ENCODE measurements at places on chromosomes 12 and 14.

DNA sequence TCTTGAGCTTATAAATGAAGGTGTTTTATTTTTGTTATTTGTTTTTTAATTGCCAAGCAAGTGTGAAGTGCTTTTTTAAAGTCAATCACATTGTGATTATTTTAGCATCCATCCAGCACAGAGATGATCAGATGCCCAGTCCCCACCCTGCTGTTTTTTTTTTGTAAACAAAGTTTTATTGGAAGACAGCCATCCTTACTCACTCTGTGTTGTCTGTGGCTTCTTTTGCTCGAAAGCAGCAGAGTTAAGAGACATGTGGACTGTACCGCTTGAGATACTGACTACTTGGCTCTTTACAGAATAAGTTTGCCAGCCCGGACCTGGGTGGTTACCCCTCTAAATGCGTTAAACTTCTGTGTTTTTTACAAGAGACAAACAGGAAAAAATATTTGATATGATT is 30.9 kb upstream of the AMN start:
- H3K27me3 ChIP-seq: no peaks in the 10 kb centered on the region
- H3K36me3 ChIP-seq: peaks cover 82% of the 10 kb centered on the region
- no peak for DNase-seq
- no peaks in the 10 kb centered on the region for H3K4me1 ChIP-seq
- H3K27ac ChIP-seq: no peak overlapping the region

GRCh38 chr12:99259040-99259934 is 388.3 kb upstream of the GARIN6 start:
- no peak overlapping the region for H3K27ac ChIP-seq
- no peaks in the 10 kb centered on the region for H3K36me3 ChIP-seq
- no peaks in the 10 kb centered on the region for H3K4me1 ChIP-seq
- H3K27me3 ChIP-seq: no peaks in the 10 kb centered on the region

DNA sequence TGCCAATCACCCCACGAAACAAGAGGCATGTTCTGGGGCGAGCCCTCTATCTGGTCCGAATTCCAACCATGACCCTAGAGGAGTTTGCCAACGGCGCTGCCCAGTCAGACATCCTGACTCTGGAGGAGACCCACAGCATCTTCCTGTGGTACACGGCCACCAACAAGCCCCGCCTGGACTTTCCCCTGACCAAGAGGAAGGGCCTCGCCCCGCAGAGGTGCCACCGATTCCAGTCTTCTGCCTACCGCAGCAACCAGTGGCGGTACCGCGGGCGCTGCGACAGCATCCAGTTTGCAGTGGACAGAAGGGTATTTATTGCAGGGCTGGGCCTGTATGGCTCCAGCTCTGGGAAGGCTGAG is 1.7 kb downstream of the BTBD6 start:
- H3K4me3 ChIP-seq: no peak overlapping the region
- no peak for DNase-seq
- H3K27ac ChIP-seq: no peak overlapping the region
- peaks cover 13% of the 10 kb centered on the region for H3K36me3 ChIP-seq
- peaks cover 24% of the 10 kb centered on the region for H3K4me1 ChIP-seq

DNA sequence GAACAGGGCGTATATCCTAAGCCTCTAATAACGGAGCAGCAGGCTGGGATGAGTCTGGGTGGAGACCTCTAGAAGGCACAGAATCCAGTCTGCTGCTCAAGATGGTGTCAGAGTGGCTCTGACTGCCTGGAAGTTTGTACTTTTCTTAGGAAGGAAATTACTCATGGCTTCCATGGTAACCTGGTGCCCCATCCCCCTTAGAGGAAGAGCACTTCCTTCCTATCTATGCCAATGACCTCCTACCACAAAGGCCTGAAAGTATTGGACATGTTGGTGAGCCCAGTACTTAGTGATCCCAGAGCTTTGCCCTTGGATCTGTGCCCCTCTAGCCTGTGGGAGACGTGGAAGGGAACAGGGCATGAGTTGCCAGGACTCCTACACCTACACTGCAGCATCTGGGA is 1.5 kb downstream of the BATF start:
- peak overlapping the region; percentile 94 for H3K4me3 ChIP-seq
- DNase-seq: no peak

GRCh38 chr14:104435147-104436046 is 144.2 kb upstream of the C14orf180 start:
- peaks cover 3% of the 10 kb centered on the region for H3K4me1 ChIP-seq
- H3K27ac ChIP-seq: no peak overlapping the region
- DNase-seq: no peak
- no peaks in the 10 kb centered on the region for H3K36me3 ChIP-seq
- no peaks in the 10 kb centered on the region for H3K27me3 ChIP-seq

DNA sequence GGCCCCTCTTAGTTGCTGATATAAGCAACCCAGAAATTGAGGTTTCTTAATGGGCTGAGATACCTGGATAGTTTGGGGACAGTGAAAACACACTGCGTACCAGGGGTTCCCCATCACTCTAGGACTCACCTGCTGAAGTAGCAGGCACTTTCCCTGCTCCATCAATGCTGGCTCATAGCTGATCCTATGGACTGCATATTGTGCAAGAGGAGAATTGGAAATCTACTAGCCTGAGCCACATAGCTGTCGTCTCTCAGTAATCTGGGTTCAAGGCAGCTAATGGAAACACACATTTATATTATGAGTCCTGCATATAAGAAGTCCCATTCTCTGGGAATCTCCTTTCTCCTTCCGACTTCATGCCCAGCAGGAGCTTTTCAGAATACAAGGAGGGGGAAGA is 7.3 kb upstream of the DUSP6 start:
- no peak overlapping the region for H3K4me3 ChIP-seq
- H3K27me3 ChIP-seq: no peaks in the 10 kb centered on the region
- no peak for DNase-seq
- H3K36me3 ChIP-seq: no peaks in the 10 kb centered on the region

Data from CD4-positive, CD25-positive, alpha-beta regulatory T cell (primary cell).